Naive thymus-derived CD8-positive, alpha-beta T cell (primary cell): ENCODE measurements at places on chromosomes 1 and 21. TPM values are rescaled to one million over a fixed set of nuclear protein-coding genes. Genes with fewer than 3 reads are reported as not detected.

The IBA57 gene
- 12.3 TPM for total RNA-seq

The NBPF6 gene
- not detected for total RNA-seq

DNA sequence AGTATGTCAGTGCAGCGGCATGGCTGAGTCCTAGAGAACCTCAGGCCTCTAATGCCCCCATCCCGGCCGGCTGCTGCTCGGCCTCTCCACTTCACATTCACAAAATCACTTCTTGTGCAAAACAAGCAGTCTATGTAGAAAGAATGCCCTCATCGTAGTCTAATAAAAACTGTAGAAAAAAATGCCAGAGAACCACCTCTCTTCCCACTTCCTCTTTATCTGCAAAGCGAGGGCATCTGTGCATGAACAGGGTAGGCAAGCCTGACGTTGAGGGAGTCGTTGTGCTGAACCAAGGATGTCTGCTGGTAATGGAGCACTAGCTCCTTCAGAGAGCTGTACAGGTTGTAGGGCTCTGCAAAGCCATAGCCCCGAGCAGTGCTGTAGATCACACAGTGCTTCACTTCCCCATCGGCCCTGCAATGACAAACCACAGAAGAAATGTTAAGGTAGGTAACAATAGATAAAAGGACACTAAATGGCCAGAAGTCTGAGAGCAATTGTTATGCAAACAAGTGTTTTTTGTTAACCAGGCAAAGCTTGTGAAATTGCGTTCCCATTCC is 88.9 kb downstream of the PIK3R3 start:
- DNase-seq = no peak

DNA sequence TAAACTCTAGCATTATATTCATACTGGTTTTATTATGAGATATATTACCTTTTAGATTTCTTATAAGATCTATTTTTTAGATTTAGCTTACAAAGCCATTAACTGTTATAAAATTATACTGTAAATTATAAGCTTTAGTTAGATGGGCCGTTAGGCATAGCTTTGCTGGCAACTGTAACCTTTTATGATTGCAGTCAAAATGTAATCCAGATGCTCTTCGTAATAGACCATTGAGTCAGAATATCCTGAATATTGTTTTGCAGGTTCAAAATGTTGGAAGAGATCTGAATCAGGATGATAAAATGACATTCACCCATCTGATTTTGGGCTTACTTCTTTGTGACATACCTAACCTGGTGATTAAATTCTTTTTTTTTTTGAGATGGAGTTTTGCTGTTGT is 20.9 kb downstream of the ITSN1 start:
- DNase-seq = no peak

DNA sequence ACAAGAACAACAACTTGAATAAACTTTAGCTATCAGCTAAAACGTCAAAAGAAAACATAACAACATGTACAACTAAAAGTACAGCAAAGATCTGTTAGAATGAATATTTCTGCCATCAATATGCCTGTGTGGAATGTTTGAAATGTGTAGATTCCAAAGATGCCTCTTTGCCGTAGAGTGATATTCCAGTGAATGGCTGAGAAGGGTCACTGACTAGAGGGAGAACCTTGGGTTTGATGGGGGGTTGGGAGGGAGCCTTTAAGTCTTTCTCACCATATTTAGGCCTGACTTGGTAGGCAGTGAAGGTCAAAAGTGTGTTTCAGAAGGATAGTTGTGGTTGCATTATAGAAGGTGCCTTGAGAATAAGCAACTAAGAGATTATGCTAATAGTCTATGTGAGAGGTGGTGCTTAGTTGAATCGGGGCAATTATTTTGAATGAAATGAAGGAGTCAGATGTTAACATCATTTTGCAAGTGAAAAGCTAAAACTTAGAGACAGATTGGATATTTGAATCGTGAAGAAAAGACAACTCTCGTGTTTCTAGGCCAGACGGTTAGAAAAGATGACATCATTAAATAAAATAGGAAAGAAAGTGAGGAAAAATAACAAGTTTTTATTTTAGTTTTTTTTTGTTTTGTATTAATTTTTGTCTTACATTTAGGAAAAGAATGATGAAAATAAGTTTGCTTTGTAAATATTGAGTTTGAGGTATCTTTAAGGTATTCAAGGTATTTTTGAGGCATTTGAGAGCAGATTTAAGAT is 53.8 kb downstream of the PLA2G4A start:
- no peak for DNase-seq

DNA sequence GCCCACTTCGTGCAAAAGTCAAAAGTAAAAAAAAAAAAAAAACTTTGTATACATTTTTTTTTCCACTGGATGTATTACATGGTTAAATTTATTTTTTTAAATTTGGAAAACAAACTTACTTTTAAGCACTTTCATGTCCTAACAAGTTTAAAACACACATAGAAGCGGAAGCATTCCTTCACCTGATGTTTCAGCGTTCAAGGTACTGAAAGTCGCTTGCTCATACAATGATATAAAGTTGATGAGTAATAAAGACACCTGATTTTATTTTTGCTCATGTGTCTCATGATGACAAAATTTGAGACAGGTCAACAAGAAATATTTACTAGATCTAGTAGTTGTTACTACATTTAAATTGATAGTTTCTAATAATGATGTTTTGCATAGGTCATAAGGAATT is 35.5 kb downstream of the ADAMTS1 start:
- DNase-seq = no peak

- DNase-seq = no peak
Measured at GRCh38 chr1:172932981-172933380, 117.8 kb downstream of the TNFSF18 start.

DNA sequence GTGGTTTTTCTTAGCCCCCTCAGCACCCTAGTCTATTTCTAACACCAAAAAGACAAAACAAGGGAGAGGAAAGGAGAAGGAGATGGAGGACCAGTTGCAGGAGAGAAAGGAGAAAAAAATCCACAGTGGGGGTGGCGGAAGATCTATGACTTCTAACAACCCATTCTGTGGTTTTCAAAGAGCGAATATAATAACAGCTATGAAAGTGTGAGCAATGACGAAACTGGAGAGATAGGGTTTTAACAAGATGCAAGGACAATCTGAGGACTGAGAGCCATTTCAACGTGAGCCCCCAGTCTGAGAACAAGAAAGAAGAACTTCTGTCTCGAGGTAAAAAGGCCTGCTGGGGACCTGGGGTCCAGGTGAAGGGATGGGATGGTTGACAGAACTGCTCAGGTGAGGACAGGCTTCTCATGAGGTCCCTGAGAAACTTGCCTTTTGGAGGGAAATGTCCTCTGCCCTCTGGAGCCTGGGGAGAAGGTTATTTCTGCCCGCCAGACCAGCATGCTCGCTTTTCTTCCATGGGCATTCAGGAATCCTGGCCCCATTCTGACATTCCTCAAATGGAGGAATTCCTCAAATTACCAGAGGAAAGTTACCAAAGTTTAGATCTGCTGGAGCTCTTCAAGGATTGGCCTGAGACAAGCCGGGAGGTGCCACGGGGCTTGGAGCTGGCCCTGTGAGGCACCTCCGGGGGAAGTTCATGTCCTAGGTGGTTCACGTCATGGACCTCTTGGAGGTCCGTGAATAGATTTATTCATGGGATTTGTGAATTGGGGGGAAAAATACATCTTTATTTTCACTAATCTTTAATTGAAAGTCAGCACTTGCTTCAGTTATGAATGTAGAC is at the start of gene CD160:
CD160 (plus strand) TSS at position 270 of the 850 bp plus-strand sequence. CDS start 8,829 bp downstream, outside the sequence.
- no peak for DNase-seq

DNA sequence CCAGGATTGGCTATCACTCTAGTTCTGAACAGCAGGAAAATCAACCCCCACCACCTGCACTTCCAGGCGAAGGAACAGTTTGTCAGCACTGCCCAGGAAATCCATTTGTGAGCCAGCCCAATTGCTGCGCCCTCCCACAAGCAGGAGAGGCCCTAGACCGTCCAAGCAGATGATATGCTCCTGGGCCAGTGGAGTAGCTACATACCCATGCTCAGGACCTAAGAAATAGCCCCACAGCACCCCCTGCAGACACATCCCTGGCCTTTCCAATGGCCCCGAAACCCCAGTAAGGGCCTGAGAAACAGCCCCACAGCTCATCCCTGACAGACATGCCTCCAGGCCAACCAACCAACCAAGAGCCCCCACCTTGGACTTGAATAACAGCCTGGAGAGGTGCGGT is 111.5 kb upstream of the ZC3H11B start:
- DNase-seq = no peak

GRCh38 chr1:166166329-166166697 is 488 bp downstream of the FAM78B start:
- DNase-seq = no peak
